Body of pancreas (tissue), 4 donors: ENCODE measurements at places on chromosomes 11 and 22.

DNA sequence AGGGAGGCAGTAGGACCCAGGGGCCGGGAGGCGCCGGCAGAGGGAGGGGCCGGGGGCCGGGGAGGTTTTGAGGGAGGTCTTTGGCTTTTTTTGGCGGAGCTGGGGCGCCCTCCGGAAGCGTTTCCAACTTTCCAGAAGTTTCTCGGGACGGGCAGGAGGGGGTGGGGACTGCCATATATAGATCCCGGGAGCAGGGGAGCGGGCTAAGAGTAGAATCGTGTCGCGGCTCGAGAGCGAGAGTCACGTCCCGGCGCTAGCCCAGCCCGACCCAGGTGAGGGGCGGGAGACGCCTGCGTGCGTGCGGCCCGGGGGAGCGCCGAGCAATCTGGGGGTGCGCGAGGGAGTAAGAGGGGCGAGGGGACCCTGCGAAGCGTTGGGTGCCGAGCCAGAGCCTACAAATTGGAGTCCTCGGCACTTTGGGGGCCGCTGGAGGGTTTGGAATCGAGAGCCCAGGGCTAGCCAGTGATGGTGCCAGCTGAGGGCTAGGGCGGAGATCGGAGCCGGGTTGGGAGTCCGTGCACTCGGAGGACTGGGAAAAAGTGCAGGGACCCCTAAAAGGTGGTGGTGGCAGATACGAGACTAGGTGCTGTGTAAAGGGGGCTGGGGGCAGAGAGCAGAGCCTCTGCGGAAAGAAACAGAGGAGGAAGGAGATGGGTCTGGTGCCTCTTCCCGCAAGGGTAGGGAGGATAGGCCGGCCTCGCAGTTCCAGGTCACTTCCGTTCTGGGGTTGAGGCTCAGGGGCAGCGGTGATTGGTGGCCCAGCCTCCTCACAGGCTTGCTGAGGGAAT, at the start of gene SERPINH1:
Gene SERPINH1 (plus strand): TSS at position 206 of the 788 bp plus-strand sequence. CDS start 4,097 bp downstream, outside the sequence.
- DNase-seq = peak; percentile 89

DNA sequence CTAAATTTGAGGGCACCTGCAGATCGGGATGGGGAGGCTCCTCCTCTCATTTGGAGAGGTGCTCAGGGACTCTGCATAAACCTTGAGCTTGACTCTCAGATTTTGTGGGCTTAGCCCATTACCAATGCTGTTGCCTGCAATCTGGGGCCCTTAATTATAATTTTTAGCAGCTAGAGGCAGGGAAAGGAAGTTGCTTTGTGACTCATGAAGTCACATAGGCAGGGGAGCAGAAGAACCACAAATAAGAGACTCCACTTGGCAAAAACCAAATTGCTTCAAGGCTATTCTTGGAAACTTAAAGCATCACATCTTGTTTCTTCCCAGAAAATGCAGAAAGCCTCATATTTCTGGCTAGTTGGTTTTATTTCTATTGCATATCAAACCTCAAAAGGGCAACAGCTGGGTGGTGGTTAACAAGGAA, 46.9 kb downstream of the MICAL2 start:
- no peak for DNase-seq

GRCh38 chr22:17957204-17957603, 67.2 kb downstream of the MICAL3 start:
- no peak for DNase-seq

DNA sequence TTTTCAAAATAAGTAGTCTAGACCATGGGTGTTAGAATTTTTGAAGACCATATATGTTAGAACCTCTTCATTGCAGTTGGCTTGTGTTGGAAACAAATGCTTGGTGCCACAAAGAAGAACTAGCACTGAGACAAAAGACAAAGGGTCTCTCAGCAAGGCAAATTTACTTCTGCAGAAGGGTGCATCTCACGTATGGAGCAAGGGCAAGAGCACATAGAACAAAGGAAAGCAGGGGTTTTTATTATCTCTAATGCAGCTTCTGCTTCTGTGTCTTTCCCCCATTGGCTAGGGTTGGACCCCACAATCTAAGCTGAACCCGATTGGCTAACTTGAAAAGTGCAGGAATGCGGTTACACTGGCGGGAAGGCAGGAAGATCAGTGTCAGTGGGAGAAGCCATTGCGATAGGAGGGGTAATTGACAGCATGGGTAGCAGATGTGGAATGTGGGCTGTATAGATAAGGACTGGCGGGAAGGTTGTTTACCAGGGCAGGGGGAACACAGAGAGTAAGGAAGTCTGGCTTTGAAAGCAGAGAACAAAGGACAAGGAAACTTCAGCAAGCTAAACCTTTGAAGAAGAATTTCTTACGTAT, 9.2 kb upstream of the RBMXL2 start:
- DNase-seq = no peak

DNA sequence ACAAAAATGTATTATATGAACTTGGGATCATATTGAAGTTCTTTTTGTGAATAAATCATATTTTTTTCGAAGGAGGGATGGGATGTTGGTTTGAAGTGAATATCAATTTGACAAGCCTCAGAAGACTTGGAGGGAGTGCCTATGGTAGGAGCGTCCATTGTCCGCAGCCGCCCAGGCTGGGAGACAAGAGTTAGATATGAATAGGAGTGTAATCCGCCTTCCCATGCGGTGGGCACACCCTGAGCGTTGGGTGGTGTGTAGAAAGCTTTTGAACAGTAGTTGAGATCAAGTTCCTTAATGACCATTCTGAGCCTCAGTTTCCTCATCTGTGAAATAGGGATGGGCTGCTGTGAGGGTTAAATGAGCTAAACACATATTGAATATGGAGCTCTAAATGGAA, 7.0 kb downstream of the CD82 start:
- no peak for DNase-seq

GRCh38 chr22:44707178-44707577, 5.2 kb downstream of the PRR5 start:
- no peak for DNase-seq

- no peak for DNase-seq
Observed at GRCh38 chr11:110032957-110033570, 60.1 kb upstream of the ZC3H12C start.

DNA sequence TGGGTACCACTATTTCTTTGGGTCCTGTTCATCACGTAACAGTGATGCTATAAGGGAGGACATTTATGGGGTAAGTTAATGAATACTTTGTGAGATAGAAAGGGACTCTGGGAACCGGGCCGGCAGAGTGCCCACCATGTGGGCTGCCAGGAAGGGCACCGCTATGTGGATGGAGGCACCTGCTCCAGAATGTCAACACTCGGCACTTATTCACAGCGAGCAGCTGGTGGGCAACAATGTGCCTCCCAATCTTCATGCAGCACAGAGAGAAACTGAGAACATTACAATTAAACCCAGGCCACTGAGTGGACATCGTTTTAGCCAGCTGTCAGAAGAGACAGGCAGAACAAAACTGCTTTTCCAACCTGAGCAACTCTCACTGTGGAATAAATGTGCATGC, 15.8 kb upstream of the ELFN2 start:
- DNase-seq = no peak

DNA sequence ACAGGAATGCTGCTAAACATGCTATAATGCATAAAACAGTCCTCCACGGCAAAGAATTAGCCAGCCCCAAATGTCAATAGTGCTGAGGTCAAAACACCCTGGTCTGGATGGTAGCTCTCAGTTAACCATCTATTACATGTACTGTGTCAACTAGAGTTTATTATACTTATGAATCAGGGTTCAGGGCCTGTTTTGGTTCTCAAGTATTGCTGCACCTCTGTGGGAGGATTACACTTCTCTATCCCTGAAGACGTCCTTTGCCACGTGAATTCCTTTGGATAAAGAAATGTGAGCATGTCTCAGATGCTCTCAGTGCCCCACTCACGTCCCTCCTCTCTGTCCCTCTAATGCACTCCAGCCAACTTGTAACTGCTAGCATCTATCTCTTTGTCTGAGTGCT, 53.4 kb downstream of the SLC1A2 start:
- DNase-seq = no peak

DNA sequence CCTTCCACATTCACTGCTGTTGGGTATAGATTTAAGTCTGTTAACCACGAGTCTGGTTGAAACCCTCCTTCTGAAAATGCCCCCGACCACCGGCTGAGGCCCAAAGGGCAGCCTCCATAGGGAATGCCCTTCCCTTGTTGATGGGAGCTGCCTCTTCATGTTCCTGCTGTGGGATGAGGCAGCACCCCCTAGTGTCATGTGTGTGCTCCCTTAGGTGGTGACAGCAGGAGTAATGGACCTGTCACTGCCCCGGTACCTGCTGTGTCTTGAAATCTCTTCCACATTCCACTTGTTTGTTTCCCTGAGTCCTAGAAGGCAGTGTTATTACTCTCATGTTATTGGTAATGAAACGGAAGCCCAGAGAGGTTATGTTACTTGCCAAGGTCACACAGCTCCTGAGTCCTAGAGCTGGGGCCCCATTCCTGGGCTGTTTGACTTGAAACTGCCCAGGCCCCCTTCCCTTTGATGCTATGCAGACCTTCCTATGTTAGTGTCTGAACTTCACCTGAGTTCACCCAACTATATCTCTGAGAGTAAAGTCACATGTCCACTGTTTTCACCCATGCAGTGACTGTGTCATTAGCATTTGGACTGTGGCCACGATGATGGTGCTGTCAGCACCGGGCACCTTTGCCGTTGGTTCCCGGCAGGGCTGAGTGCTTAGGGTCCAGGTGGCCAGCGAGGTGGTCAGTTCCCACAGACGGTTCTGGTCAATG, 234.3 kb downstream of the TBC1D22A start:
- DNase-seq = peak; percentile 78

DNA sequence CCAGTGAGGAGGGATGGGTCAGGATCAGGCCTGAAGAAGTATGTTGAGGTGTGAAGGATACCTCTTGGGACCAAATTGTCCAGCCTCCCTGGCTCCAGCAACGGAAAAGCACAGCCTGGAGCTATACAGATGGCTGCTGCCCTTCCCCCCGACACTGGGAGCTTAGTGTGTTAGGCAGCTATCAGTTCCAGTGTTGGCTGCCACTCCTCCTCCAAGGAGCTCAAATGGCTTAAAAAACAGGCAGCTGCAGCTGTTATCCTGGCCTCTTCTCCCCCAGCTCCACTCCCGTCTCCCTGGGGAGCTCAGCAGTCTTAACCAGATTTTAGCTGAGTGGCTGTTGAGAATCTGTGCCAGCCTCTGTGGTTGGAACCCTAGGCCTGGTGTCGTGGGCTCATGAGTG, 225.0 kb downstream of the JRKL start:
- DNase-seq = no peak

DNA sequence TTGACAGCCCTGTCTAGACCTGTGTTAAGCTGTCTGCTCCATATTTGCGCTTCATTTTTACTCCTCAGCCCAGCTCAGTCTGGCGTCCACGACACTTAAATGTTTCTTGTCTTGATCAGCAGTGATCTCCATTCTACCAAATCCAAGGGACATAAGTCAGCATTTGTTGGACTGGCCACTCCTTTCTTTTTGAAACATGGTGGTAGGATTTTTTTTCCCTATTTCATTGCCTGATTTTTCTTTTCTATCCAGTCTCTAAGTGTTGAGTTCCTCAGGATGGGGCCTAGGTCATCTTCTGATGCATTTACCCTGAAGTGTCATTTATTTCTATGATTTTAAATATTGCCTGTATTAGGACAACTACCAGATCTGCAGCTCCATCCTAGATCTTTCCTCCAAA, 873 bp downstream of the NCAPH2 start:
- no peak for DNase-seq

GRCh38 chr11:105609832-105610781, at the start of gene GRIA4:
GRIA4 (plus strand) TSS chr11:105610073; CDS start chr11:105610998, 925 bp downstream.
- DNase-seq = peak; percentile 24

GRCh38 chr22:46089426-46090035, 60.8 kb upstream of the PPARA start:
- DNase-seq = peak; percentile 29

- DNase-seq = no peak
Observed at GRCh38 chr11:78040691-78041379, 17.8 kb upstream of the KCTD14 start.

DNA sequence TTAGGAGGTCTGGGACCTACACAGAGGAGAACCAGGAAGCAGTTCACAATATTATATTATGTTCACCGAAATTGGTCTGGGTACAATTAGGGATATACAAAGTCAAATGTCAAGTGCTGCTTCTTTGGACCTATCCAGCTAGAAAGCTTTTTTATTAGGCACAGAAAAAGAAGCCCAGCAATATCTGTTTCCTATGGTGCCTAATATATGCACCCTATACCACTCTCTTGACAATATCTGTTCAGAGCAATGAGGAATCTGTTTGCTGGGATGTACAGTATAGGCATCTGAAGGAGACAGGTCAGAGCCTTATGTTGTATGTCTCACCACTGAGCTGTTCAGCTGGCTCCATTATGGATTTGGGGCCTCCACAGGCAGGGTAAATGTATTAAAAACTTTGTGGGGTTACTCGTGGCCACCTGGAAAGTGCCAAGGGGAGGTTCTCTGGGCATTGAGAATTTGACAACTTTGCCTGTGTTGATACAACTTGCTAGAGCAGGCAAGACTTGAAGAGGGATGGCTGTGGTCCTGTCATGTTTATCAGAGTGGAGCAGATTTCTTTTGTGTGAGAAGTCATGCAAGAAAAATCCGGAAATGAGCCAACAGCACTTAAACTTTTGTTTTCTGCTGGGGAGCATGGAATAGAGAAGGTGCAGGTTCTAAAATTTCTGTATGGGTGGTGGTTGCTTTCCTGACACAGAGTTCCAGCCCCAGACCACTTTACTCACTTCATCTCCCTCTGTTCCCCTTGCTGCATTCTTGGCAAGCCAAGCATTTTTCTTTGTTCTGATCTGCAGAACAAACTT, 10.1 kb downstream of the STIM1 start:
- no peak for DNase-seq

DNA sequence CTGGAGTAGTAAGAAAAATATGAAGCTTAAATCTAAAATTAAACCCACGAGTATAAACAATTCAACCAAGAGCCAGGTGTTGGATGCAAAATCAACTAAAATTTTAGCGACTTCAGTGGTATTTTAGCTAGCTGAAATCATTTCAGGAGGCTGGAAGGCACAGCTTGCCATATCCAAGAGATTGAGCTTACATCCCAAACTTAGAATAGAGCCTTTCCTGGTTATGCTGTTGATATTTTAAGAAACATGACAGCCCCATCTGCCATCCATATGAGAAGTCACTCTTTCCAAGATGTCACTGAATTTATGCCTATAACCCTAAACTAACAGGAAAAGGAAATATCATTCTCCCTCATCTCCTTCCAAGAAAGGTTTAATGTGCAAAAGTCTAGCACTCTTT, 334.0 kb downstream of the KCNA4 start:
- no peak for DNase-seq
